NCI-H1092 (cell line): ENCODE measurements at places on chromosomes 7 and 10.

- DNase-seq: no peak
Measured at GRCh38 chr7:27686315-27686714, 23.6 kb upstream of the HIBADH start.

DNA sequence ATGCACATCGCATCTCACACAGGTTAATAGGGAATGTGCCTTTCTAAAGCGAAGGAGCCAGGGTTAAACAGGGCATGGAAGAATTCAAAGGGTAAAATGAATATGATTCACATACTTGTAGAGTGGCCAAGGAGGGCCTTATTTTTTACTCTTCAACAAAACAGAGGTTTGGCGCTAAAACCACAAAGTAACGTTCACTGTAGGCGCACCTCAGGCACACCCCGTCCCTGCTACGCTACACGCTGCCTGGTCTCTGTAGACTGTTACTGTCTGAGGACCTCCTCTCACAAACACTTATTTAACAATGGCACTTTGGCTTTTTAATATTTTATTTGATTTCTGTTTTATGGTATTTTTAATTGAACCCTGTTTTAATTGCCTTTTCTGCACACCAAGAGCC lies 462.1 kb upstream of the GALNT17 start:
- no peak for DNase-seq

DNA sequence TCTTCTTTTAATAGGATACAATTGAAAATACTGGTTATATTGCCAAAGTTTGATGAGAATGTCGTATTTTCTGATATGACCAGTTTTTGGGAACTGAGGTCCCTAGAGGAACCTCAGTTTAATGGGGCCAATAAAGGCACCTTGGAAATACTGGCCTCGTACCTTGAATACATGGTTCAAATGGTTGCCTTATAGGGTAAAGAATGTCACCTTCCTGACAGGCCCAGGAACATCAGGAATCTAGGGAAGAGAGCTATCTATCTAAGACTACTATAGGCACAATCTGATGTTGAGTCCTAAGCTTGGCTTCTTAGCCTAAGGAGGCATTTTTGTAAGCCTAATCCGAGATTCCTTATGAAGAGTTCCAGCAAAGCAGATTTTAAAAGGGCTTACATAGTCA lies 9.3 kb downstream of the SHTN1 start:
- no peak for DNase-seq

- no peak for DNase-seq
Measured at GRCh38 chr10:13395540-13395939, 47.4 kb upstream of the SEPHS1 start.

DNA sequence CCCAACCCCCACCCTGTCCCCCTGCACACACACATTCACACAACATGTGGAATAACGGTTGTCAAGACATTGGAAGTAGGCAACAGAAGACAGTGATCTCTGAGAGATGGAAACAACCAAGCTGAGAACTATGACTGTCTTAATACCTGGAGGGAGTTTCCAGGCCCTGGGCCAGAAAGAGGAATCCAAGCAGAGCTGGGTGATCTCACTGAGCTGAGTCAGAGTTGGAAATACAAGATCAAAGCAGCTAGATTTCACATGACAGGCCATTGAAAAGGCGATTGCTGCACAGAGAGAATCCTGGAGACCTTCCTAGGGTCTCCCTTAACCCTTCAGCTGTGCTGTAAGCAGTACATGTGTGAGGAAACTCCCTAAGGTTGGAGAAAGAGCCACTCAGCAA lies 165.8 kb upstream of the PRSS1 start:
- no peak for DNase-seq

- DNase-seq: no peak
Measured at GRCh38 chr10:32141018-32141807, 85.0 kb upstream of the KIF5B start.

DNA sequence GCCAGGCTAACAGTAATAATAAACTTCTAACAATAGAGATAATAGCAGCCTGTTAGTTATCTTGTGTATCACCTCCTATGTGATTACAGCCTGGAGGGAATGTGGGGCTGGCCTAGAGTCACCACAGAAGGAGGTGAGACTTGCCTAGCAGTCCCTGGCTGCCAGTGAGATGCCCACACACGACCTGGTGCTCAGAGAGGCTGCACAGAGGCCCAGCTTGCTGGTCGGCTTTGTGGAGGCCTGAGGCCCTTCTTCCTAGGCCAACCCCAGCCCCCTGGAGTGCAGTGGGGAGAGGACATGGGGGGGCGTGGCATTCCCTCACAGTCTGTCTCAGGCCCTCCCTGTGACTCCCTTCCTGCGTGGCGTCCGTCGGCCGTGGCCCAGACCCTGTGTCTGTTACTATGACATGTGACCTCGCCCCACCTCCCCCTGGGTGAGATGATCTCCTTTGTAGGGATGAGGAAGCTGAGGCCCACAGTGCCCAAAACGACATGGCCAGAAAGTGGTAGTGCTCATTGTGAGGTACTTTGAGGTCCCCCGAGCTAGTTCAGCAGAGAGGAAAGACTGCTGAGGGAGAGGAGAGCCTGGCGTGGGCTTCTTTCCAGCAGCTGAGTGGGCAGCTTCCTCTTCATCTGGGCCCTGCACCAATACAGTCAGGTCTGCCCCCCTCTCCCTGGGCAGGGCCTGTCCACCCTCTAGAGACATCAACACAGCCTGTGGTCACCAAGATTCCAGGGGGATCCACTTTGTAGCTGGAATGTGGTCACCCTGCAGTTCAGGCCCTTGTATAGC lies 29.7 kb downstream of the UNC5B start:
- no peak for DNase-seq

DNA sequence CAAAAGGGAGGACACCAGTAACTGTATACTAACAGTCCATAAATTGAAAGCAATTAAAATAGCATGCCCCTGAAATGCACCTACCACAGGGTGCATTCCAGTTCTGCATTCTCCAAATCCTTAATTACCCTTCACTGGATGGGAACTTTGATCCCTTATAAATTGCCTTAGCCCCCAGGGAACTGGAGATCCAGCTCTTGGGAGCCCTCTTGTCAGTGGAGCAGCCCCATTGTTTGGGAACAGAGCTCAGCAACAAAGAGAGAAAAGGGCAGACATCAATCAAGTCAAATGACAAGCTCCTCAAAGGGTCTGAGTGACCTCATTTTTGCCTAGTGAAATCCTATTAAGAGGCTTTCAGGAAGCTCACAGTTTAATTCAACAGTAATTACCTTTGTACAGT lies 472.6 kb downstream of the XPNPEP1 start:
- DNase-seq: no peak

- no peak for DNase-seq
Measured at GRCh38 chr10:100333106-100333505, 3.1 kb upstream of the PKD2L1 start.

- DNase-seq: no peak
Measured at GRCh38 chr7:47867286-47867685, 81.0 kb downstream of the PKD1L1 start.

GRCh38 chr10:96288151-96288621 lies 16.0 kb upstream of the DNTT start:
- no peak for DNase-seq

DNA sequence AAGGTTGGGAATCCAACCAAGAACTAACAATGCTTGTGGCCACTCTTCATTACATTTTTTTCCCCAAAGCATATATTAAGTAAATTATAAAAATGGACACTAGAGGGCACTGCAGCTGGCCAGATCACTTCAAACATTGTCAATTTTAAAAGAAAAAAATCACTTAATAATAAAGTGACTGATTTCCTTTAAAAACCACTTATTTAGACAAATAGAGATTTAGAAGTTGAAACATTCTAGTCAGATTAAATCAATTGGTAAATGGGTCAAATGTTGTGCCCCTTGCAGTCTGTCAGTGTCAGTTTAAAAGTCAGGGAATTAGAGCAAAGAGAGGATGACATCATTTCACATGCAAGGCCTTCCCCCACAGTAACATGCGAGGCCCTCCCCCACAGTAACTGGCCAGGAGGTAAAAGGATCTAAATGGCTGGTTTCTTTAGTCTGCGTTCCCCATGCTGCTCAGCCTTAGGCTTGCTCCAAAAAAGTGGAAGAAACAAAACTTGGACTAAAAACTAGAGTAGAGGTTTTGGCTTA lies 177.9 kb downstream of the SKAP2 start:
- DNase-seq: peak; percentile 31

GRCh38 chr7:133048589-133048988 lies 33.3 kb downstream of the CHCHD3 start:
- no peak for DNase-seq
